ENCODE measurements at places on chromosomes 5 and 9. TPM values are rescaled to one million over a fixed set of nuclear protein-coding genes. Genes with fewer than 3 reads are reported as not detected.

DNA sequence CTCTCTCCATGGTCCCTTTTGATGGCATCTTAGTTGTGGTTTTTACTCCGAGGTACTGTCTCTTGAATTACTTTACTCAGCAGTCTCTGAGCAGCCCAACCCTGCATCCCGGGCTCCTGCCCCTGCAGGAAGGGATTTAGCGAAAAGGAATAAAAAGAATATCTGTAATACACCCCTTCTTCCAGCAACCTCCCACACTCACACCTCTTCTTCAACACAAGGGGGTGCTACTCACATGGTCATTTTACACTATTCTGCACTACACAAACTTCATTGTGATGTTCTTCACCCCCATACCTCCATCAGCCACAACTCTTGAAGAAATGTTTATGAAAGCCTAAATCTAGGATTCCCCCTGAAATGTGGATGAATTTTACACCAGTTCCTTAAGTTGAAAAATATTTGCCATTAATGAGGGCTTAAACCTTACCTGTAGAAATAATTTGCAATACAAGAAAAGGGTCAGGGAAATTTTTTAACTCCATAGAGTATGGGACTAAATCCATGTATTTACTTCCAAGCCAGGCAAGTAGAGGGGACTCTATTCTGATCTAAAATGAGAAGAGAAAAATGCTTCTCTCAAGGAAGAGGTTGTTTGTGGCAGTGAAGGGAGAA, 26.0 kb downstream of the TPD52L3 start:
- H3K36me3 ChIP-seq, result no peaks in the 10 kb centered on the region
- no peak overlapping the region for H3K27ac ChIP-seq
- H3K4me1 ChIP-seq, result no peaks in the 10 kb centered on the region

DNA sequence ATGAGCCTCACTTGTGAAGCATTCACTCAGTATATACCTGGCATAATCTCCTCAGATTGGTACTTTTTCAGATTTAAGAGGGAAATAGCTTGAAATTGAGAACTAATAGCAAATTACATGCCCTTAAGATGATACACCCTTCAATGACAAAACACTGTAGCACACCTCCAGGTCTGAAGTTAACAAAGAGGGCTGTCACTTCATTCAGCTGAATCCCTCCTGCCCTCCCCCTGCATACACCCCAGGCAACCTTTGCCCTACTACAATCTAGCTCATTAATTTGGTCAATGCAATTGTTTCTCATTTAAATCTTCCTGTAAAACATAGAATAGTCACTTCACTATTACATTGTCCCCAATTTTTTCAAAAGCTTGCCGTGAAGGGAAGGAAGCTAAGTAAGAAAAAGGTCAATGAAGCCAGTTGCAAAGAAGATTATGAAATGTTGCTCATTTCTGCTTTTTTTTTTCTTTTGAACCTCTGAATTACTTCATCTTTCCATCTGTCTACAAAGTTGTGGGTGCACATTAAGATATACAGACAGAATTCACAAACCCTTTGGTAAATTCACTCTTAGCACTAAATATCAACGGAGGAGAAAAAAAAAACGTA, 294.8 kb upstream of the PTGER4 start:
- no peak for DNase-seq
- H3K4me3 ChIP-seq, result no peak overlapping the region
- no peaks in the 10 kb centered on the region for H3K27me3 ChIP-seq
- no peak overlapping the region for H3K27ac ChIP-seq
- 0 out of 2 replicates have a peak, but pooled peaks cover 6% of the 10 kb centered on the region for H3K4me1 ChIP-seq

GRCh38 chr5:61386045-61386800, 54.2 kb downstream of the ZSWIM6 start:
- no peaks in the 10 kb centered on the region for H3K36me3 ChIP-seq
- 0 out of 2 replicates have a peak, but pooled peaks cover 2% of the 10 kb centered on the region for H3K4me1 ChIP-seq
- no peak overlapping the region for H3K27ac ChIP-seq
- no peak for DNase-seq
- no peak overlapping the region for H3K4me3 ChIP-seq
- H3K27me3 ChIP-seq, result no peaks in the 10 kb centered on the region

GRCh38 chr9:87336914-87337333, 160.7 kb upstream of the DAPK1 start:
- H3K36me3 ChIP-seq, result no peaks in the 10 kb centered on the region
- H3K27ac ChIP-seq, result no peak overlapping the region
- H3K27me3 ChIP-seq, result no peaks in the 10 kb centered on the region
- H3K4me1 ChIP-seq, result peaks cover 14% of the 10 kb centered on the region
- no peak for DNase-seq

SLC28A3 gene
- total RNA-seq, result not detected
